HepG2 (cell line): ENCODE measurements at places on chromosomes 6 and 20. TPM values are rescaled to one million over a fixed set of nuclear protein-coding genes. Genes with fewer than 3 reads are reported as not detected.

- no peak overlapping the region for H3K27ac ChIP-seq
- H3K4me1 ChIP-seq: peaks cover 12% of the 10 kb centered on the region
- H3K27me3 ChIP-seq: no peaks in the 10 kb centered on the region
- no peak for DNase-seq
- H3K4me3 ChIP-seq: no peak overlapping the region
- H3K36me3 ChIP-seq: no peaks in the 10 kb centered on the region
These were observed 186.1 kb upstream of the SUPT3H start for GRCh38 chr6:45563844-45564243.

GRCh38 chr20:373171-373890 is 7.2 kb upstream of the TRIB3 start:
- peak overlapping the region; percentile 88 for H3K27ac ChIP-seq
- H3K4me1 ChIP-seq: peaks cover 73% of the 10 kb centered on the region
- no peak overlapping the region for H3K4me3 ChIP-seq
- H3K27me3 ChIP-seq: no peaks in the 10 kb centered on the region
- no peaks in the 10 kb centered on the region for H3K36me3 ChIP-seq

DNA sequence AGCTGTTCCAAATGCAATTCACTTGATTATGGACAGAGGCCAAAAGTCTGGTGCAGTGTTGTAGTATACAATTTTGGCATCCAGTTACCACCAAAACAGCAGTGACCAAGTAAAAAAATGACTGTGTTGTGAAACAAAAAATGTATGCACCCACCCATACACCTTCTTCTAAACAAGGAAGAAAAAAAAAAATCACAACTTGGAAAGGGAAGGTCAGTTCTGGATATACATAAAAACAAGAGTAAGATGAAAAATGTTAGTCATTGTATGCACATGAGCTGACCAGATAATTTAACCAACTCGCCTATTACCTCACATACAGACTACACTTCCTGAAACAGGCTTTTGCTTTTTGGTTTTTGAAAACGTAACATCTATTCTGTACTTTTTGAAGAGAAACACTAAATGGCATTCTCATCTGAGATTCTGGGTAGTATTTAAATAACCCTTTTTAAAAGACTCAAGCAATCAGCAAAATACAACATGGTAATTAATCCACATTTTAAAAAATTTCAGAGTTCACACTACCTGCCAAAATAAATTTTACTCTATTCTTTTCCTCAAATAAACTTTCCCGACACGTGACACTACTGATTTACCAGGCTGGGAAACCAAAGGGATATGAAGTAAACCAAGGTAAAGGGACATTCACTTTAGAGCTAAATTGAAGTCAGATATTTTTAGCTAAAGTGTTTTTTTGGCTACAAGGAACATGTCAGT is 141.6 kb upstream of the SHLD1 start:
- H3K27me3 ChIP-seq: no peaks in the 10 kb centered on the region
- H3K27ac ChIP-seq: no peak overlapping the region
- DNase-seq: no peak
- H3K4me3 ChIP-seq: no peak overlapping the region; the same call in 1 of the 2 replicates
- no peaks in the 10 kb centered on the region for H3K36me3 ChIP-seq

DNA sequence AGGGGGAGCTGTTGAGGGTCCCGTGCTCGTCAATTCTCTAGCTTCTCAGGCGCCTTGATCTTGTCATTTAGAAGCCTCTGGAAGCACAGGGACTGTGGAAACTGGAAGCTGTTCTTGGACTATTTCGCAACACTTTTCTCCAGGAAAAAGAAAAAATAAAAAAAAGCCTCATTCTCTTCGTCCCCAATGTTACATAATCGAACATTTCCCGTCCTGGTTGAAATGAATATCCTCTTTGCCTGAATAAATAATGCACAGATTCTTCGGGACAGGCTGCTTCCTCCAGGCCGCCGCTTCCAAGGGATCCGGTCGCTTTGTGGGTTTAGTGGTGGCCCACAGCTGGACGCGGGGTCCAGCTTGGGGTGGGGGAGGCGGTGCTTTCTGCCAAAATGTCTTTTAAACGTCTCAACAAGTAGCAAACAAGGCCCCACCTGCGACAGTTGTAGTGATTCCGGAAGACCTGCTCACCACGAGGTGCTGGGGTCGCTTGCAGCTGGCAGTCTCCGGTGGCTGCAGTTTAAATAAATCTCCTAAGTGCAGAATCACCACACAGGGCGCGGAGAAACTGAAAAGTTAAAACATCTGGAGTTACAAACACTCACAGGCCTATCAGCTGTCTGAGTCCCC is 125.9 kb upstream of the ESR1 start:
- H3K36me3 ChIP-seq: no peaks in the 10 kb centered on the region
- H3K4me1 ChIP-seq: peaks cover 47% of the 10 kb centered on the region
- H3K4me3 ChIP-seq: peak overlapping the region; percentile 56
- no peaks in the 10 kb centered on the region for H3K27me3 ChIP-seq
- peak; percentile 28 for DNase-seq

DNA sequence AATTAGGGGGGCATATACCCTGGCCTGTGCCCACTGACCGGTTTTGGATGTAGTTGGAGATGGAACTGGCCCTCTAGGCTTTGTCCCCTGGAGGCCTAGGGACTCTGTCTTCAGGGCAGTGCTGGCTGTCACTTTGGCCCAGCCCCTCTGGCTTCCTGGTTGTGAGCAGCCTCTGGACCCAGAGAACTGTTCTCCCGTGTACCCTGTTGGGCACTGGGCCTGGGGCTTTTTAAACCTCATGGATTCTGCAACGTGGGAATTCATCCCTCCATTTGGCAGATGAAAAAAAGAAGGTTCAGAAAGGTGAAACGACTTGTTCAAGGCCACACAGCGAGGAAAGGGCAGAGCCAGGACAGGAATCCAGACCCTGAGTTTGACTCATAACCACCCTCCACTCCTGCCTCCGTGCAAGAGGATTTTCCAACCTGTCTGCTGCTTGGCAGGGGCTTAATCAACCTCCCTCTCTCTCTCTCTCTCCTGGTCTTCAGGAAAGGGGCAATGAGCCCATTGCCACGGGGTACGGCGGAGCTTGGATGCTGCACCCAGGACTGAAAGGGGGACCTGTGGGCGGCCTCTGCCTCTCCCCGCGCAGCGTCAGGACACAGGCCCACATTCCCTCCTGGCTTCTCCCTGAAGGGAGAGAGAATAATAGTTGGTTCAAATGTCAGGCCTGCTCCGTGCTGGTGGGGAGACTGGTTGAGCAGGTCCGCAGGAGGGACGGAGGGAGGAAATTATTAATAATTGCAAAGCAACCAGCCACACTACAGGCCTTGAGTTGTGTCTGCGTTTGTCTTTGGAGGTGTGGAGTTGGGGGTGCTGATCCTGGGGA is 56.0 kb downstream of the CEBPB start:
- DNase-seq: no peak
- peaks cover 36% of the 10 kb centered on the region for H3K27me3 ChIP-seq
- peaks cover 83% of the 10 kb centered on the region for H3K4me1 ChIP-seq
- H3K27ac ChIP-seq: no peak overlapping the region
- no peaks in the 10 kb centered on the region for H3K36me3 ChIP-seq
- peak overlapping the region; percentile 47; the same call in 1 of the 2 replicates for H3K4me3 ChIP-seq

GRCh38 chr6:150373260-150373701 is 4.5 kb downstream of the IYD start:
- H3K27ac ChIP-seq: no peak overlapping the region
- no peaks in the 10 kb centered on the region for H3K36me3 ChIP-seq

Gene NMBR
- polyA plus RNA-seq: not detected in 2 replicates

GRCh38 chr6:160462116-160462515 is 113.9 kb downstream of the SLC22A3 start:
- H3K4me1 ChIP-seq: no peaks in the 10 kb centered on the region
- DNase-seq: no peak
- H3K27me3 ChIP-seq: no peaks in the 10 kb centered on the region
- H3K4me3 ChIP-seq: no peak overlapping the region
- H3K36me3 ChIP-seq: no peaks in the 10 kb centered on the region

DNA sequence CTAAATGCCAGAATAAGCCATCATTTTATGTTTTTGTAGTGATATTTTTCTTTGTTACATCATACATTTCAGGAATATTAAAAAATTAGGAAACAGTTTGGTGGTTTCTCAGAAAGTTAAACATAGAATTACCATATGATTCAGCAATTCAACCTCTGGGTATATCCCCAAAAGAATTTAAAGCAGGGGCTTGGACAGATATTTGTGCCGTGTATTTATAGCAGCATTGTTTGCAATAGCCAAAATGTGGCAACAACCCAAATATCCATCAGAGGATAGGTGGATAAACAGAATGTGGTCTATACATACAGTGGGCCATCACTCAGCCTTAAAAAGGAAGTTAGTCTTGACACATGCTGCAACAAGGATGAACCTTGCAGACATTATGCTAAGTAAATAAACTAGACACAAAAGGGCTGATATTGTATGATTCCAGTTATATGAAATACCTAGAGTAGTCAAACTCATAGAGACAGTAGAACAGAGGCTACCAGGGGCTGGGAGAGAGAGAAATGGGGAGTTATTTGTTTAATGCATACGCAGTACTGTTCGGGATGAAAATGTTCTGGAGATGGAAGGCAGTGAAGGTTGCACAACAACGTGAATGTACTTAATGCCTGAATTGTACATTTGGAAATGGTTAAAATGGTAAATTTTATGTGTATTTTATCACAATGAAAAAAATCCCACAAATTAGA is 18.9 kb upstream of the TRAF3IP2 start:
- DNase-seq: no peak
- H3K27me3 ChIP-seq: no peaks in the 10 kb centered on the region; the same call in 2 of the 3 replicates
- H3K27ac ChIP-seq: no peak overlapping the region
- H3K36me3 ChIP-seq: no peaks in the 10 kb centered on the region
- no peak overlapping the region for H3K4me3 ChIP-seq

GRCh38 chr6:72788188-72788587 is 166.3 kb downstream of the KCNQ5 start:
- H3K4me1 ChIP-seq: no peaks in the 10 kb centered on the region
- no peak overlapping the region for H3K27ac ChIP-seq
- no peak overlapping the region for H3K4me3 ChIP-seq
- DNase-seq: no peak
- H3K27me3 ChIP-seq: no peaks in the 10 kb centered on the region
- H3K36me3 ChIP-seq: no peaks in the 10 kb centered on the region

DNA sequence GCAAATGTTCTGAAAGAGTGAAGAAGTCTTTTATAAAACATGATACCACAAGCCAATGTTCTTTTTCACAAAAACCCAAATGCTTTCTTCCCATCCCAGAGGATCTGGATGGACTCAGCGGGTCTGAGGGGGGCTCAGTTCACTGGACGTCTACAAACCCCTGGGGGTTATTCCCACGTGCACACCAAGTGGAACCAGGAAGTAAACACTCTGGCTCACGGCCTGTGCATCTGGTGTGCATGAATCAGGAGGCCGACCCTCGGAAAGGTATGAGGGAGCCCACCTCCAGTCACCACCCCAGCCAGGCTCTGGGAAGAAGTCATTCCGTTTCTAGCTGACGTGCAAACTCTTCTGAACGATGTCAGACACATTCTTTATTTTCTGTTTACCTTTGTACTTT is 252.2 kb downstream of the DLL1 start:
- peaks cover 59% of the 10 kb centered on the region for H3K27me3 ChIP-seq
- no peak overlapping the region for H3K27ac ChIP-seq
- no peaks in the 10 kb centered on the region for H3K36me3 ChIP-seq

GRCh38 chr6:133241901-133242636 is 912 bp downstream of the EYA4 start:
- no peak overlapping the region for H3K4me3 ChIP-seq
- peaks cover 37% of the 10 kb centered on the region for H3K27me3 ChIP-seq
- no peaks in the 10 kb centered on the region for H3K4me1 ChIP-seq
- H3K36me3 ChIP-seq: no peaks in the 10 kb centered on the region
- no peak overlapping the region for H3K27ac ChIP-seq

GRCh38 chr6:129007701-129008373 is 124.9 kb downstream of the LAMA2 start:
- H3K27ac ChIP-seq: no peak overlapping the region
- no peaks in the 10 kb centered on the region for H3K4me1 ChIP-seq
- H3K36me3 ChIP-seq: no peaks in the 10 kb centered on the region

- H3K4me3 ChIP-seq: no peak overlapping the region
- H3K4me1 ChIP-seq: no peaks in the 10 kb centered on the region
- H3K27ac ChIP-seq: no peak overlapping the region
- peak; percentile 2 for DNase-seq
- no peaks in the 10 kb centered on the region for H3K36me3 ChIP-seq
- H3K27me3 ChIP-seq: no peaks in the 10 kb centered on the region
These were observed 60.8 kb downstream of the OGFRL1 start for GRCh38 chr6:71349395-71349794.

DNA sequence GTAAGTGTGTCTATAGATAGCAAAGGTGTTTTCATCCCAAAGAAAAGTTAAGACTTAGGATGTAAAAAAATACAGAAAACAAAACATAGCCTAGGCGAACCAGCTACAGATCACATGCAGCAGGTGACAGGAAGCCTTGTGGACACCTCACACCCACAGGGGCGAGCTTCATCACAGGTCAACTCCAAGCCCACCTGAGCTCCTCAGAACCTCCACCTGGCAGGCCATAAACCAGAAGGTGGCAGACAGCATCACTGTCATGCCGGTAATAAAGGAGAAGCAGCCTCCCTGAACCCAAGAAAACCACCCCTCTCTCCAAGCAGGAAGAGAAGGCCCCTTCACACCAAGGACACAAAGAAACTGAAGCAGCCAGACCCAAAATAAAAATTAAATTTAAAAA is 1.0 kb downstream of the RALGAPA2 start:
- no peak for DNase-seq
- no peaks in the 10 kb centered on the region for H3K36me3 ChIP-seq
- peak overlapping the region; percentile 58 for H3K27ac ChIP-seq
- H3K4me1 ChIP-seq: peaks cover 47% of the 10 kb centered on the region
- H3K27me3 ChIP-seq: no peaks in the 10 kb centered on the region; the same call in 1 of the 3 replicates

GRCh38 chr6:160697826-160698225 is 4.2 kb upstream of the PLG start:
- H3K4me3 ChIP-seq: no peak overlapping the region
- no peaks in the 10 kb centered on the region for H3K36me3 ChIP-seq
- H3K27ac ChIP-seq: peak overlapping the region; percentile 53
- H3K4me1 ChIP-seq: peaks cover 46% of the 10 kb centered on the region
- H3K27me3 ChIP-seq: no peaks in the 10 kb centered on the region
- no peak for DNase-seq

Gene MRS2
- polyA plus RNA-seq: 22.0 and 31.1 TPM in 2 replicates

- H3K27me3 ChIP-seq: no peaks in the 10 kb centered on the region
- H3K36me3 ChIP-seq: no peaks in the 10 kb centered on the region
- H3K4me1 ChIP-seq: peaks cover 3% of the 10 kb centered on the region
- no peak overlapping the region for H3K4me3 ChIP-seq
- no peak for DNase-seq
- H3K27ac ChIP-seq: no peak overlapping the region
These were observed 323.0 kb downstream of the ESR1 start for GRCh38 chr6:152130441-152130840.

Gene C6orf141
- 0.07 and 0.12 TPM in 2 replicates for polyA plus RNA-seq

DNA sequence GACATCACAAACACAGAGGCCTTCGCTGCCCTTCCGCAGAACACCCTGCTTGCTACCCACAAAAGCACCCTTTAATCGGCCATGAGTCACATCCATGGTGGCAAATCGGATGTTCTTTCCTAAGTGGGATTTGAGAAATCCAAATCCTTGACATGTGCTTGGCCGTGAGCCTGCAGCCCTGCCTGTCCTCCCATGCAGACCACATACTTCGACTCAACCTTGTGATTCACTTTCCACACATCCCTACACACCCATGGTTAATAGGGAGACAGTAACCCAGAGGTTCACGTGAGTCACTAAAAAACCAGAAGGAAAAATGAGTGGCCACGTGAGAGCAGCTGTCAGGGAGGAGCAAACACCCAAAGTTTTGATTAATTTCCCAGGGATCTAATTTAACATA is 19.4 kb downstream of the RAMACL start:
- H3K27me3 ChIP-seq: peaks cover 12% of the 10 kb centered on the region; the same call in 1 of the 2 replicates
- H3K27ac ChIP-seq: no peak overlapping the region
- DNase-seq: no peak
- no peak overlapping the region for H3K4me3 ChIP-seq
- H3K4me1 ChIP-seq: no peaks in the 10 kb centered on the region
- H3K36me3 ChIP-seq: no peaks in the 10 kb centered on the region
